ENCODE measurements at places on chromosomes 16 and 17. TPM values are rescaled to one million over a fixed set of nuclear protein-coding genes. Genes with fewer than 3 reads are reported as not detected.

Gene STAC2
- 0.06 TPM for polyA plus RNA-seq

Gene MAFG
- polyA plus RNA-seq = 11.9 TPM

Gene VMO1
- polyA plus RNA-seq = 1.3 TPM

Gene AOC3
- polyA plus RNA-seq = 9.7 TPM

Gene CCDC154
- polyA plus RNA-seq = 0.98 TPM

Gene SEPTIN1
- 6.8 TPM for polyA plus RNA-seq

Gene LRRC37A
- polyA plus RNA-seq = 0.55 TPM
